Lung (tissue), 17 donors: ENCODE measurements at places on chromosomes 11 and 22. TPM values are rescaled to one million over a fixed set of nuclear protein-coding genes. Genes with fewer than 3 reads are reported as not detected.
A peak's percentile ranks its signal among the peaks of the same experiment; 100 is the strongest.

GRCh38 chr11:1890856-1891830 lies 552 bp downstream of the PRR33 start:
- no peak for DNase-seq

GRCh38 chr11:36142879-36143278 lies 146.3 kb downstream of the COMMD9 start:
- DNase-seq = no peak

DNA sequence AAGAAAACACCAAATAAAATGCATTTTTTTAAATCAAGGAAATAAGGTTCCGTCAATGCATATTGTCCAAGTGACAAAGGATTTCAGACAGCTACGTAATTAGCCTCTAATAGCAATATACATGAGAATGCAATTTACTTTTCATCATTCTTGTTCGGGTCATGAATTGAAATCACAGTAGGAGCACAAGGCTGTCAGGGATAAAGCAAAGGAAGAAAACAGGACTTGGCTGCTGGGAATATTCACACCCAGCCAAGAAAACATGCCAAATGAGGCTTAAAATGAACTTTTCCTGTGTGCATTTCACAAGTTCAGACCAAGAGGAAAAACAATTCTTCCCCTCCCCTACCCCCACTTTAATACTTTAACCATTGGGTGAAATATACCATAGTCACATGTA lies 188.6 kb downstream of the CWF19L2 start:
- no peak for DNase-seq

GRCh38 chr22:32758866-32759385 lies 42.6 kb upstream of the TIMP3 start:
- no peak for DNase-seq

DNA sequence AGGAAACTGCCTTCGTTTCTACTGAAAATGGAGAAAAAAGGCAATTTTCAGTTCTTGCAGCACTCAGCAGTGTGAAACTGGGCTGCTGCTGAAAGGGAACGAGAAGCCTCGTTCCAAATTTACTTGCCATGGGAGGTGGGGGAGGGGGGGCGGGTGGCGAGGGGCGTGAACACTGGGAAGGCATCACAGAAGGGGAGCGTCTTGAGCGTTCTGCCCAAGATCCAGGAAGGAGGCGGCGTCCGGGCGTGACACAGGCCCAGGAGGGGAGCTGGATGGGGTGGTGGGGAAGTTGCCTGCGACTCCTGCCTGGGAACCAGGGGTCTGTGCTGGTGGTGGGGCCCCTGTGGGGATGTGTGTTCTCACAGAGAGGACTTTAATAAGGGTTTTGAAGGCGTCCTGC lies 213.5 kb downstream of the CTTN start:
- DNase-seq = no peak

- no peak for DNase-seq
These were observed 12.6 kb upstream of the IL18BP start for GRCh38 chr11:71986131-71986530.

DNA sequence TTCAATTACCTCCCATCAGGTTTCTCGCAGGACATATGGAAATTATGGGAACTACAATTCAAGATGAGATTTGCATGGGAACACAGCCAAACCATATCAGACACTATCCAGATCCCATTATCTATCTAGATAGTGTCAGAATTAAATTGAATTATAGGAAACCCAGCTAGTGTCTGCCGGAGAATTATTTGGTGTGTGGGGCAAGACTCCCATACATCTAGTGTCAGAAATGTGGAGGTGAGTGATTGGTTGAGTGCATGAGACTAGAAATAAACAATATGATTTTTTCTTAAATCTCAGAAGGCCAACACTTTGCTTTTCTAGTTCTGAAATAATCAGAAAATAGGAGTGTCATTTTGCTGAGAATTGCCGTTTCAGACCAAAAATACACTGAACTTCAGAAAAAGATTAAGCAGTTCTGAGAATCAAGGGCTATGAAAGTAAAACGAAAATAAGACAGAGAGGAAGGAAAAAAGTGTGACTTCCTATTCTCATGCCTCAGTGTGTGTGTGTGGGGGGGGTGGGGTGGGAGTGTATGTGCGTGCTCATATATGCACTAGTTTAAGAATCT lies 21.3 kb downstream of the CASP12 start:
- no peak for DNase-seq

GRCh38 chr11:128182844-128183243 lies 404.5 kb downstream of the ETS1 start:
- DNase-seq = no peak

- no peak for DNase-seq
These were observed at the start of gene CHRNA10 for GRCh38 chr11:3671334-3672254. TSS of gene CHRNA10 (minus strand) at chr11:3671384. CDS start at chr11:3671312, 72 bp downstream.

DNA sequence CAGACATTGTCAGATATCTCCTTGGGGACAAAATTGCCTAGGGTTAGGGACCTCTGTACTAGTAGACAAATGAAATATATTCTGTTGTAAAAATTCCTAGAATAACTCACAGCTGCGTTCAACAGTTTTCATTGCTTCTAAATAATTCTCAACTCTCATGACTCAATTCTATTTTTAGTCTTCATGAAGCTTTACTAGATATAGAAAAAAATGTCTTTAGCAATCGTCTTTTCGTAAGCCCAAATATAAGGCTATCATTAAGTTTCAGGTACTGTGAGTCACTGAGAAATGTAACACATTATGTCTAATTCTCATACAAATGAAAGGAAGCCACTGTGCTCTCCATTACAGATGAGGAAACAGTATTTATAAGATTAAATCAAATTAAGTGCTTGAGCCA lies 6.4 kb downstream of the MMP12 start:
- DNase-seq = no peak

DNA sequence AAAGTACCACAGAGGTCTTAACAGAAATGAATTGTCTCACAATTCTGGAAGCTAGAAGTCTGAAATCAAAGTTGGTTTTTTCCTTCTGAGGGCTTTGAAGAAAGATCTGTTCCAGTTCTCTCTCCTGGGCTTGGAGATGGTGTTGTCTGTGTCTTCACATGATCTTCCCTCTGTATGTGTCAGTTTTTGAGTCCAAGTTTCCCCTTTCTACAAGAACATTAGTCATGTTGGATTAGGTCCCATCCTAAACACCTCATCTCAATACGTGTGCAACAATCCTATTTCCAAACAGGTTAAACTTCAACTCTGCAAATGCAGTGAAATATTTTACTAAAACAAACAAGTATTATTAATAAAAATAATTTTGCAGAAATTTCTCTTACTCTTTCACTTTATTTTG lies 3.1 kb upstream of the PTS start:
- DNase-seq = no peak

DNA sequence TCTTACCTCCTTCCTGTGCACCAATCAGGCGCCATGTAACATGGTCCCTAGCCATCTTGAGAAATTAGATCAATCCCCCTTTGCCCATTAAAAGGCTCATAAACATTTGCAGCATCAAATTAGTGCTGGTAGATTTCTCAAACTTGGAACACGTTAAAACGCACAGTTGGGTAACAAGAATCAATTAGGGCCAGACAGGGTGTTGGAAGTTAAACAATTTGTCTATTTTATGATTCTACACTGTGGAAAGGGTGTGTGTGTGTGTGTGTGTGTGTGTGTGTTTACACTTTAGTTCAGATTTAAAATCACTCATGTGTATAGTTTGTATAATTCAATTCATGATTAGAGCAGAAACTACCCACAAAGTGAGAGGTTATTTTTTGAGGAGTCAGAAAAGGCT lies 682.0 kb downstream of the OPCML start:
- DNase-seq = no peak

DNA sequence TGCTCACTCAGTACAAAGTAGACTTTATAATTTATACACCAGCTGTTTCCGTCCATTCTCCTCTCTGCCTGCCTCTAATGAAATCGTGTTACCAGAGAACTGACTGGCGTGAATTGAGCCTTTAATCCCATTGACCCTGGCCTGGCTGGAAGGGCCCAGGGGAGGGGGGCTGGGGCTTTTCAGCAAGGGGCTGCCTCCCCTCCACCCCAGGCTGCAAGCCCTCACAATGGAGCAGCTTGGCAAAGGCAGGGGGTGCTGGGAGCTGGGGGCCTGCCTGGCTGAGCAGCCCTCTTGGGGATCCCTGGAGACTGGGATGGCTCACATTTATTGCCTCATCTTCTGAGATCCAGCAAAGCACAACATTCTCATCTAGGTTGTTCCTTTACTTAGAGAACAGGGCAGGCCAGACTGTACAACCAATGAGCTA lies 25.8 kb upstream of the LMO1 start:
- no peak for DNase-seq

DNA sequence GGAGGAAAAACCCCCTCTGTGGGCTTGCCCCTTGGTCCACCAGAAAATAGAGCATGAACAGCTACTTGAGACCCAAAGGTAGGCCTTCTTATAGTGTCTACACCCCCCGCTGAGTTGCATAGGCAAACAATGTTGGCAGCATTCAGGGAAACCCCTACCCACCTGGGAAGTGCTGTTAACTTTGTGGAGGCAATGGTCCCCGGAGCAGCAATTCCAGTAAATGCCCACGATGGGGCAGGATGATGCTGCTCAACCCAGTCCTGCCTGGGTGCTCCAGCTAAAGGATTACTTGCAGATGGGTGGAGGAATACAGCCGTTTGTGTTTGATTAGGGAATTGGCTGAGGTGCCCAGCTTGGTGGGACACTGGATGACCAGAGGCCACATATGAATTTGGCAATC lies 381.3 kb upstream of the ANO5 start:
- DNase-seq = no peak

DNA sequence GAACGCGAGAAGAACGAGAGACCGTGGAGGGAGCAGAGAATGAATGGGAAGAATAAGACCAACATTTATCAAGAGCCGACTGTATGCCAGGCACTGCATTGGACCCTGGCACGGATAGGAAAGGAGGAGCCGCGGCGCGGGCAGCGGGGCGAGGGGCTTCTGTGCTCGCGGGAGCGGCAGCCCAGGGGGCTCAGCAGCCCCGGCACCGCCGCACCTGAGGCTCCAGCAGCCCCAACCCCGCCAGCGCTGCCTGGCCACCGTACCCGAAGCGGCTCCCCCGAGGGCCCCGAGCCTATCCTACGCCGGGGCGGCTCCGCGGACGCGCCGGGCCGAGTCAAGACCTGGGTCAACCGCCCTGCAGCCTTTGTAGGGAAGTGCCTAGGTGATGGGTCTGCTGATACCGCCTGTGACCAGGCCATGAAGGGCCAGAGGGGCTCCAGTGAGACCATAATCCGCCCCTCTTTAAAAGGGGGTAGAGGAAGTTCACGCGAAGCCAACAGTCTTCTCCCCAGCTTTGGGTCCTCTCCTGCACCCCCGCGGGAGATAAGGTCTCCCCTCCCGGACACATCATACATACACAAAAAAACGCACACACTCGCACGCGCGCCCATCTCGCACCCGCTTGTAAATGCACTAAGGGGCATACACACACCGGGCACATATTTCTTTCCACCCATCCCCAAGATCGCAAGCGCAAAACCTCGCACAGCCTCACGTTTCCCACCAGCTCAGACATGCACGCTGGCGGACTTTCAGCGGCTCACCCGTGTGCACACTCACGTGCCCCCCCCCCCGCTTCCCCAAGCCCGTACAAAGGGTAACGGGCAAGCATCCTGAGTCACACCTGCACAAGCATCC lies 935 bp upstream of the RTN4RL2 start:
- no peak for DNase-seq

DNA sequence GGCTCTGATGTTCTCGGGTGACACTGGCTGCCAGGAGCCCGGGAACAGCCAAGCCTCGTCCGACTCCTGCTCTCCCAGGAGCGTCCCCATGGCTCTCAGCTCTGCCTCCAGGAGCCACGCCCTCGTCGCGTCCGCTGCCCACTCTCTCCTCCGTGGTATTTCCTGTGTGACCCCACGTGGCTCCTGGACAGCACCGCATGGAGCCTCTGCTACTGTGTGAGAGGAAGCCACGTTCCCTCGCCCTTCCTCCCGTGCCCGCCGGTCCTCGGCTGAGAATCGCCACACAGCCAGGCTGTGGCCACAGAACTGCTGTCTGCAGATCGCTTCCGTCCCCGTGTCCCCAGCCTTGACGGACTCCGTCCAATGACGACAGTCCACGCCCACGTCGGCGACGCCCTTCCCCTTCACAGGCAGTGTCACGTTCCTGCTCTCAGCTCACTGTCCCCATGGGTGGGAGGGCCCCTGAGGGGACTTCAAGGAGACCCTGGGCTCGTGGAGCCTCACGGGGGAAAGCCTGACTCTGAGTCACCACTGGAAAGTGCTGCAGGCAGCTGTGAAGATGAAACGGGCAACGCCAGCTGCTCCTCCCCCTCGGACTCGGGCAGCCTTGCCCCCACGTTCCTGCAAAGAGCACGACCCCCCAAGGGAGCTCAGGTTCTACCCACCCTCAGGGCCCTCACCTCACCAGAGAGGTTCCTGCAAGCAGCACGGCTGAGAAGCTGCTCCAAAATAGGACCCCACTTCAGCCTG lies 458.5 kb downstream of the BRD1 start:
- no peak for DNase-seq

GRCh38 chr11:86034710-86035109 lies 34.2 kb downstream of the PICALM start:
- no peak for DNase-seq

- peak; percentile 19 for DNase-seq
These were observed 1.5 kb downstream of the MAP6 start for GRCh38 chr11:75667255-75667830.

GRCh38 chr11:57047610-57048009 lies 58.9 kb downstream of the OR5AK2 start:
- no peak for DNase-seq

DNA sequence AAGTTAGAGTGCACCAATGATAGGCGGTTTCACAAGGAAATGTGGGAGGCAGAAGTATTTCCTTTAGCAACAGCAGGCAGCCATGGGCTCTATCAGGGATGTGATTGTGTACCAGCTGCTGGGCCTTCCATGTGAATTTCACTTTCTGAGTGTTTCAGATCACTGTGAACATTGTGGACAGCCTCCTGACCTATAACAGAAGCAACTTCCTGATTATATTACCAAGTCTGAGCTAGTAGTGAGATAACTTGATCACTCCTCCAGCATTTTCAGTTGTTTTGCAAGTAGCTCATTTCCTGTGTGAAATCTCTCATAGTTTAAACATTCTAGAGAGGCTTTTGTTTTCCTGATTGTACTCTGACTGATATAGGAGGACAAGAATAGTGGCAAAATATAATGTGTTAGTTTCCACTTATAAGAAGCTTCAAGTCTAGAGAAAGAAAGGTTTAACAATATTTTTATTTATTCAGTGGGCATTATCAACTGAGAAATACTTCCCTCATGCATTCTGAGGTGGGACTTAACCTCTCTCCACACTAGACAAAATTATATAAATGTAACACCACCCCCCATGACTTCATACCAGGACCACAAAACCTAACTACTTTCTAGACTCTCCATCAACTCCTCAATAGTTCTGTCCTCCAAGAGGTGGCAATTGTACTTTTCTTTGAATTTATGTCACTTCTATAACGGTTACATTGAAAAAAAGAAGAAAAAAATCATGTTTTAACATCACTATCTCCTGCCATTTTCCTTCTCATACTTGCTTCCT lies 184.2 kb upstream of the LUZP2 start:
- no peak for DNase-seq

PATE4 gene
- not detected for total RNA-seq

C11orf16 gene
- total RNA-seq = 14.0 TPM

ART1 gene
- total RNA-seq = 0.68 TPM

C11orf86 gene
- total RNA-seq = not detected

TSSK2 gene
- total RNA-seq = 0.25 TPM

NF2 gene
- 49.7 TPM for total RNA-seq

TMEM41B gene
- 78.5 TPM for total RNA-seq

ZP1 gene
- not detected for total RNA-seq

GLB1L3 gene
- total RNA-seq = 0.18 TPM

PLAAT2 gene
- total RNA-seq = 8.3 TPM
